ENCODE measurements at places on chromosomes 12 and 14. TPM values are rescaled to one million over a fixed set of nuclear protein-coding genes. Genes with fewer than 3 reads are reported as not detected.
A peak's percentile ranks its signal among the peaks of the same experiment; 100 is the strongest.

KRT79 gene
- not detected for polyA plus RNA-seq

PKP2 gene
- polyA plus RNA-seq, result 26.2 TPM

DNA sequence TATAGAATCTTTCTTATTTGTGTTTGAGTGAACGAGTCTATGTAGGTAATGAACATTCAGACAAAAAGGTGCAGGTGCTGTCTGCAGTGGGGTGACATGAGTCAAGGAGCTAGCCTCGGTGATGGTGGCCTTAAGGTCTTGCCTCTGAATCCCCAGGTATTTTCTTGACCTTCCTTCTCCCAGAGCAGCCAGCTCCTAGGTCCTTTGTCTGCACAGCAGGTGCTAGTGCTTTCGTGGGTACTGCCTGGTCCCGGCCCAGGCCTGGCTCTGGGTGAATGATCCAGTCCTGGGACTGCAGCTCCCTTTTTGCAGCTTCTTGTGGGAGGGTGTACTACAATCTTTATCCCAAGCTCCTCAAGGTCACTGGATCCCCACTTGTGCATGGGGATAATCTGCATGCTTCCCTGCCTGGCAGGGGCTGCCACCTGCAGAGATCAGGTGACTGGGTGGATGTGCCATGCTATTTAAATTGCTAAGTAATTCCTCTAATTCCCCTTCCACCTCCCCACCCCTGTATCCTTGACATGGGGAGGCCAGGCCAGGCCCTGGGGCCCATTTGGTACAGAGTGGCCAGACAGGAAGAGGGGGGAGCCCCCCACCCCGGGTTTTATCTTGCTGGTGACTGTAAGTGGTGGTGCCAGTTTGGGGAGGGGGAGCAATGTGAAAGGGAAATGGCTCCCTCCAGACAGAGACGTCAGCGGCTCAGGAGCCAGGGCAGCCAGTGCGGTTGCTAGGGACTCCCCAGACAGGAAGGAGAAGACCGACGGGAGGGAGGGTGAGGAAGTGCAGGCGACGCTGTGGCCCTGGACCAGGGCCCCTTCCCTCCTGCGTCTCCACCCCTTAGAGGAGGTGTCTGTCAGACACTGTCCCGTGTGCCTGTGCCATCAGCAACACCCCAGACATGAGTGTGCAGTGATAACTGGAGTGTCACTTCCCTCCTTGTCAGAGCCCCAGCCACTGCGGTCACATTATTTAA, 6.7 kb downstream of the VASH1 start:
- no peak for DNase-seq
- H3K4me1 ChIP-seq, result peaks cover 10% of the 10 kb centered on the region
- H3K27ac ChIP-seq, result no peak overlapping the region
- H3K4me3 ChIP-seq, result no peak overlapping the region

DNA sequence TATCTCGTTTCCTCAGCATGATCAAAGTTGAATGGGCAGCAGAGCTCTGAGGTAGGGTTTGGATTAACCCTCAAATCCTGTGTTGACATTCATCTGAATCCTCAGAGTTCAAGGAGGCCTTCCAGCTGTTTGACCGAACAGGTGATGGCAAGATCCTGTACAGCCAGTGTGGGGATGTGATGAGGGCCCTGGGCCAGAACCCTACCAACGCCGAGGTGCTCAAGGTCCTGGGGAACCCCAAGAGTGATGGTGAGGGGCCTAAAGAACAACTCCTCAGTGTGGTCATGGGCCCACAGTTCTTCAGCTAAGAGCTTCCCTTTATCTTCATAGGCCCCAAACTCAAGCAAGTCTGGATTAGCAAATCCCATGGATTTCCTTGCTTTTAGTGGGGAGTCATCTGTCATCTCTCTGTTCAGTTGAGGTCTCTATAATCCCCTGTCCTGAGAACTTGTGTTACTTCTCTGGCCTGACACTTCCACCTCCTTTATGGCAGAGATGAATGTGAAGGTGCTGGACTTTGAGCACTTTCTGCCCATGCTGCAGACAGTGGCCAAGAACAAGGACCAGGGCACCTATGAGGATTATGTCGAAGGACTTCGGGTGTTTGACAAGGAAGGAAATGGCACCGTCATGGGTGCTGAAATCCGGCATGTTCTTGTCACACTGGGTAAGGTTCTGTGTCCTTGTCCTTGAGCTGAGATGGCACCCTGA, 1.5 kb downstream of the MYL6 start:
- H3K27me3 ChIP-seq, result no peaks in the 10 kb centered on the region
- H3K27ac ChIP-seq, result peak overlapping the region; percentile 91
- DNase-seq, result no peak
- H3K4me3 ChIP-seq, result peak overlapping the region; percentile 97
- H3K36me3 ChIP-seq, result no peaks in the 10 kb centered on the region

GRCh38 chr14:100105357-100106169, 40.3 kb downstream of the EVL start:
- H3K27me3 ChIP-seq, result no peaks in the 10 kb centered on the region
- no peaks in the 10 kb centered on the region for H3K36me3 ChIP-seq
- no peak overlapping the region for H3K4me3 ChIP-seq
- DNase-seq, result no peak

- no peaks in the 10 kb centered on the region for H3K36me3 ChIP-seq
- H3K27ac ChIP-seq, result no peak overlapping the region
- no peaks in the 10 kb centered on the region for H3K27me3 ChIP-seq
- H3K4me3 ChIP-seq, result no peak overlapping the region
Observed at GRCh38 chr12:16282978-16283377, 5.5 kb upstream of the SLC15A5 start.

- H3K27me3 ChIP-seq, result no peaks in the 10 kb centered on the region
- H3K4me1 ChIP-seq, result no peaks in the 10 kb centered on the region
- peak; percentile 52 for DNase-seq
- no peaks in the 10 kb centered on the region for H3K36me3 ChIP-seq
- H3K4me3 ChIP-seq, result no peak overlapping the region
Observed at GRCh38 chr14:23910101-23910875, 43.3 kb upstream of the DHRS4 start.

DNA sequence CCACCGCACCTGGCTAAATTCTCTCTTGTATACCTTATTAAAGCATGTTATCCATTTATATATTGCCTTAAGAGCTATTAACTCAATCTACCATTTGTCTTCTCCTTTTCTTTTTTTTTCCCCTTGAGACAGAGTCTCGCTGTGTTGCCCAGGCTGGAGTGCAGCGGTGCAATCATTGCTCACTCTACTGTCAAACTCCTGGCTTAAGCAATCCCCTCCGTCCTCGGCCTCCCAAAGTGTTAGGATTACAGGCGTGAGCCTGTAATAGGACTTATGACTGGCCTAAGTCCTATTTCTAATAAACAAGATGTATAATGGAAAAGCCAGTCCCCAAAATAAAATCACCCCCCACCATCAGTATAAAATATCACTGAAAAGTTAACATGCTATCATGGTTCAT, 14.4 kb downstream of the SNX6 start:
- no peak overlapping the region for H3K4me3 ChIP-seq
- no peak for DNase-seq
- peaks cover 1% of the 10 kb centered on the region for H3K4me1 ChIP-seq

DNA sequence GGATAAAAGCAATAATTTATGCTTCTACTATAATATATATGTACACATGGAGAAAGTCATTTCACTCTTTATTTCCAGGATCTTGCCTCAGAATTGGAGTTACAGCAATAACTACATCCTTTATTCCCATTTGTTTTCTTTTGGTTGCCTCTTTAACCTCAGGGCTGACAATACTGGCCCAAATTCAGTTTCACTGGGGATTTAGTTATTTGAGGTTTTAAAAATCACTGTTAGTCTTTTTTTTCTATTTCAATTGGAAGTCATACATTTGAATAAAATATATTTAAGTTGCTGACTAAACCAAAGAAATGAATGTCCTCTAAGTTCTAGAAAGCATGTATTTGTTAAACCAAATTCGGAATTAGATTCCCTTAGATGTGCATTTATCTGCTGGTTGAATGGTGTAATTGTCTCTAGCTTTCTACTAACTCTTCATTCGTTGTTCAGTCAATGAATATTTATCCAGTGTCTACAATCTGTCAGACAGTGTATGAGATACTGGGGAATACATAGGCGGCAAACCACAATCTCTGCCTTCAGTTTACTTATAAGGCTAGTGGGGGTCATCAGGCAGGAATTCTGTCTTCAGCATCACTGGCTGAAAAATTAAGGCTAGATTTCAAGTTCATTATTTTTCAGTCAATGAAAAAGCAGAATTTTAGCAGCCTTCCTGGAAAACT, 190.8 kb upstream of the ARHGAP5 start:
- no peak overlapping the region for H3K4me3 ChIP-seq
- H3K4me1 ChIP-seq, result no peaks in the 10 kb centered on the region
- H3K36me3 ChIP-seq, result no peaks in the 10 kb centered on the region

HCAR2 gene
- 0.04 TPM for polyA plus RNA-seq

- peak; percentile 88 for DNase-seq
- H3K27me3 ChIP-seq, result no peaks in the 10 kb centered on the region
- no peak overlapping the region for H3K4me3 ChIP-seq
Observed at GRCh38 chr12:6540181-6540877, 6.0 kb downstream of the GAPDH start.

DNA sequence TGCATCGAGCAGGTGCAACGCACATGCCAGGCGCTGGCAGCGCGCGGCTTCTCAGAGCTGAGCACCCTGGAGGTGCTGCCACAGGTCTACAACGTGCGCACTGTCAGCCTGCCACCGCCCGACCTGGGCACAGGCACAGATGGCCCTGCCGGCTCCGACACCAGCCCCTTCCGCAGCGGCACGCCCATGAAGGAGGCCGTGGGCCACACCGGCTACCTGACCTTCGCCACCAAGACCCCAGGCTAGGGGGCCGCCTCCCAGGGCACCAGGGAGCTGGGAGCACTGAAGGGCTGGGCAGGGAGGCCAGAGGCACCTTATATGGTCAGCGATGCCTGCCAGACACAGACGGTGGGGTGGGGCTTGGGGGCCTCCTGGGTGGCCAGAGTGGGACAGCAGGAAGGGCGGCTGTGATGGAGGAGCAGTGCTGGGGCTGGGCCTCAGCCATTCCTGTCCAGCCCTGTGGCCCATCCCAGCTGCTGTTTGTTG, 5.6 kb downstream of the TRMT61A start:
- H3K27me3 ChIP-seq, result no peaks in the 10 kb centered on the region
- H3K4me3 ChIP-seq, result no peak overlapping the region

GRCh38 chr12:54870617-54871016, 16.3 kb downstream of the MUCL1 start:
- H3K27ac ChIP-seq, result no peak overlapping the region
- no peaks in the 10 kb centered on the region for H3K4me1 ChIP-seq
- no peaks in the 10 kb centered on the region for H3K36me3 ChIP-seq
- no peaks in the 10 kb centered on the region for H3K27me3 ChIP-seq
- DNase-seq, result no peak

DNA sequence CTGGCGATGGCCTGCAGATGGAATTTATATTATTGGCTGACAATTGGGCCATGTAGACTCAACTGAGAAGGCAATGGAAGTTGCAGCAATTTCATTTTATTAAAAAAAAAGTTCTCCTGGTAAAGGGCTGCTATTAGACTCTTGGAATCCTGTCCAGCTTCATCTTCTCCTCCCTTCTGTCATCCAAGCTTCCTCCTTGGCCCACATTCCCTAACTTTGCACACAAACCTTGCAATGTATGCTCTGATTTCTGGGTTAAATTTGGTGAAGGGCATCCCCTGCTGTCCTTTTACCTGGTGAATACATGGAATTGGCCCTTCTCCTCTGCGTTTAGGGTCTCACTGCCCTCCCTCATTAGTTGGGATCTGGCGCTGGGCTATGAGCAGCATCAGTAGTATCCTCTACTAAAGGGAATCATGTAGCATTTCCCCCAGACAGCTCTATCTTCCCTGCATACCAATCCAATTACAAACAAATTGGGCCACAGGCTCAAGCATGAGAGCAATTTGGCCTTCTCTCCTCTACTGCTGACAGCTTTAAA, 336.9 kb downstream of the BMP4 start:
- H3K27me3 ChIP-seq, result no peaks in the 10 kb centered on the region
- H3K36me3 ChIP-seq, result no peaks in the 10 kb centered on the region
- no peak overlapping the region for H3K4me3 ChIP-seq
- no peak overlapping the region for H3K27ac ChIP-seq
- DNase-seq, result no peak
- H3K4me1 ChIP-seq, result peaks cover 5% of the 10 kb centered on the region

DNA sequence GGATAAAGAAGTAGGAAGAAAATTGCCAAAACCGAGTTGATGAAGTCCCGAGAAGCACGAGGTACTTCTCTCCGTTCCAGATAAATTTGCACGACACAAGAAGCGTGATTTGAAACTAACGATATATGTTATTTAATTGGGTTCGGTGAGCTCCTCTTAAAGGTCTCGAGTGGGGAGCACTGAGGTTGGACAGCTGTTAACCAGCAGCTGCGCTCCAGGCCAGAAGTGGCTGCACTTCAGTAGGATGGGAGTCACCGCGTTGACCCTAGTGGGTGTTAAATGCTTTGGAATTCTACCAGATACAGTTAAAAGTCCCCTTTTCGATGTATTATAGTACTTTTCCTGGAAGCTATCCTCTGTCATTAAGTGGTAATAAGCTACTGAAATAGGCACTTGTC, 953 bp upstream of the DCAF5 start:
- DNase-seq, result peak; percentile 39
- no peaks in the 10 kb centered on the region for H3K27me3 ChIP-seq
- H3K27ac ChIP-seq, result peak overlapping the region; percentile 83

SMARCD1 gene
- 26.1 TPM for polyA plus RNA-seq

DNA sequence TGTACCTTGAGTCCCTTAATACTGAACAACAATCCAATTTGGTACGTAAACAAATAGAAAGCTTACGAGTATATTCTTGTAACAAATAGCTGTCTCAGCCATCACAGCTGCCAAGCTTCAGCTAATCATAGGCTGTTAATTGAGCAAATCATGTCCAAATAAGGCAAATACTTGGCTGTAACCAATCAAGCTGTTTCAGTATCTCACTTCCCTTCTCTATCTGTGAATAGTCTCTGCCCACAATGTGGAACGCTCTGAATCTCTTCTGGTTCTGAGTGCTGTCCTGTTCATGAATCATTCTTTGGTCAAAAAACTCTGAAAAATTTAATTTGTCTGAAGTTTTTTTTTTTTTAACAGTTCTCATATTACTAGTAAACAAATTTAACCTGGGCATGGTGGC, 5.8 kb upstream of the NEMF start:
- no peaks in the 10 kb centered on the region for H3K4me1 ChIP-seq
- no peak overlapping the region for H3K27ac ChIP-seq
- H3K36me3 ChIP-seq, result no peaks in the 10 kb centered on the region
- no peak overlapping the region for H3K4me3 ChIP-seq
- no peaks in the 10 kb centered on the region for H3K27me3 ChIP-seq

ADAMTS20 gene
- polyA plus RNA-seq, result not detected

DNA sequence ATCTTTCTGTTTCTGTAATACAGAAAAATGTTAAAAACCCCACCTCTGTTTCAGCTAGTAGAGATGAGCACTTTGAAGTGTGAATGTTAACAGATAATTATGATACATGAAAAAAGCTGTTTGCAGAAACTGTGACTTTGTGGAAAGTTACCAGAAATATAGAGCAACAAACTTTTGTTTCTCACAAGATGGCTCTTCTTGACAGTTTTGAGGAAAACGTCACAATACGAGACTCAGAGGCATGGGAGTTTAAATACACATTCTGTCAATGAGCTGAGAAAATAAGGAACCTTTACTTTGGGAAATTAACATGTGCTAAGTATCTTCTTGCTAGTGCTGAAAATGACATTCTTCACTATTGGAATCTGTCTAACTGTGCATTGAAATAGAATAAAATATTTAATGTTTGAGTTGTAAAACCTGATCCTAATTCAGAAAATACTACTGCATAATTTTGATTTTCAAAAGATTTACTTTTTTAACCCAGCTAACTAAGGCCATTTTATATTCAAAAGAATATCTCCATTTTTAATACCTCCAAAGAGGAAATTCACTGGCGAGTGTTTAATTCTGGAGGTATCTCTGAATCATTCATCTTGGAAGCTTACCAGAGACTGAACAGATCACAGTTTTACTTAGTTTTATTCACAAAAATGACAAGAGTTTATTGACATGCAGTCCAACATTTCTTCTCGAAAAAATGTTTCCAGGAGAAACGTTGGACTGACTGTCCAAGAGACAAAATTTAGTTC, 308.9 kb upstream of the LRFN5 start:
- H3K4me3 ChIP-seq, result no peak overlapping the region
- no peaks in the 10 kb centered on the region for H3K27me3 ChIP-seq
- no peaks in the 10 kb centered on the region for H3K4me1 ChIP-seq
- no peaks in the 10 kb centered on the region for H3K36me3 ChIP-seq
- H3K27ac ChIP-seq, result no peak overlapping the region

Data from ovary (tissue), 10 donors.